Activated CD4-positive, alpha-beta T cell treated with anti-CD3 and anti-CD28 coated beads, Interleukin-2, Interleukin-6, amounts not matched to agents 100 ng/mL and 50 ng/mL, durations not matched to agents 16 hours and 8 hours (primary cell): ENCODE measurements at places on chromosomes 3 and 15.

- DNase-seq, result no peak
Measured at GRCh38 chr3:61991706-61992105, 381.6 kb downstream of the FEZF2 start.

DNA sequence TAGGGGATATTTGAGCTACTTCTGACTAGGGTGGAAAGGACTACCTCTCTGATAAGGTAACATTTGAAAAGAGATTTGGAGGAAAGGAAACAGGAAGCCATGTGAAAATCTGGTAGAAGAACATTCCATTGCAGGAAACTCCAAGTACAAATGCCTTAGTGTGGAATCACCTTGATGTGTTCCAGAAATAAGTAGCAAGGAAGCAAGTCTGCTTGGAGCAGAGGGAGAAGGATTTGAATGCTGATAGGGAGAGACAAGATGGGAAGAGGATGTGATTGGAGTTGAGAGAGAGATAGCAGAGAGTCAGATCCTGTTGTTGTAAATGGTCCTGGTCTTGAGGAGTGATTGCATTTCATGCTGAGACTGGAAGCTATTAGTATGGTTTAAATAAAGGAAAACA is 335.1 kb upstream of the DCBLD2 start:
- DNase-seq, result no peak

DNA sequence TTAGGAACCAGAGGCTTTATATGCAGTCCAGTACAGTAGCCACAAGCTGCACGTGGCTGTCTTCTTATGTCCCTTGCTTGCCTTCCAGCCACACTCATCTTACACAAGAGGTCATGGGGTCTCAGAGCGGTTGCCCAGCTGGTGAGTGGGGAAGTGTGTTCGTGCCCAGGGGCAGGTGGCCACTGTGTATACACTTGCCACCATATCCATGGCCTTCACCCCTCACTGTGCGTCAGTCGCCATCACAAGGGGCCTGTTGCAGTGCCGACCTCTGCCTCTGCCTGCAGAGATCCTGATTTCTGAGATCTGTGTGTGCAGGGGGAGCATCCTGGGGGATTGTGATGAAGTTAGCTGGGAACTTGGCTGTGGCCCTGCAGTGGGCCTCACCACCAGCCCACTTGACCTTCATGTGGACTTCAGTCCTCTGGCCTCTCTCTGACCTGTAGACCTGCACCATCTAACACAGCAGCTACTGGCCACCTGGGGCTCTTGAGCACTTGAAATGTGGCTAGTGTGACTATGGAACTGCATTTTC is 43.1 kb upstream of the SACM1L start:
- no peak for DNase-seq

DNA sequence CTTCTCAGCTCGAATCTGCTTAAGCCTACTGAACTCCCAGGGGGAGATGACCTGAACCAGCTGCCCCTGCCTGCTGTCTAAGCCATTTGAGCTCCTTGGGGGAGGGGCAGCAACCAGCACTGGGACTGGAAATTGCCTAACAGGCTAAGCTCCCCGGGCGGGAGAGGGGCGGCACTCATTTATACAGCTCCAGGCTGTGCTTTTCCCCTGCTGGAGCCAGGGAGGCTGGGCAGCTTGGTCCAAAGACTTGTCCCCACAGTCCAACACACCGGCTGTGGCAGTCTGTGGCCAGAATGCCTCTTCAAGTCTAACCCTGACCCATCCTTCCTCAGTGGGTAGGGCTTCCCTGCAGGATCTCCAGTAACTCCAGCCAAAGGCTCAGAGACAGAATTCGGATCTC is 1241.5 kb downstream of the ROBO2 start:
- no peak for DNase-seq

- no peak for DNase-seq
Measured at GRCh38 chr3:12141350-12141749, 17.4 kb downstream of the TIMP4 start.

DNA sequence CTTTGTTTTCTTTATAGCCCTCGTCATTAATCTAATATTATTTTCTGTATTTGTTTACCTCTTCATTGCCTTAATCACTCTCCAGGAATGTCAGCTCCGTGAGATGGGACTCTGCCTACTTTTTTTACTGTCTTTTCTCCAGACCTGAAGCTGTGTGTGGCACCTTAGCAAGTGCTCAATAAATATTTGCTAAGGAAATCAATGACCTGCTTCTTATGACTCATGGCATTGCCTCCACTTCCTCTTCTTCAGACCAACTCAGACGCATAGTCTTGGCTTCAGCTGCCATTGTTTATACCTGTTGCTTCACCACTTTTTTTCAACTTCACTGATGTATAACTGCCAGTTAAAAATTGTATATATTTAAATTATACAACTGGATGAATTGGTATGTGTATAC is 218.5 kb upstream of the CMC1 start:
- DNase-seq, result no peak

GRCh38 chr15:76994001-76994400 is 925 bp upstream of the PSTPIP1 start:
- peak; percentile 87 for DNase-seq

- no peak for DNase-seq
Measured at GRCh38 chr3:42520906-42521305, 18.5 kb downstream of the VIPR1 start.

DNA sequence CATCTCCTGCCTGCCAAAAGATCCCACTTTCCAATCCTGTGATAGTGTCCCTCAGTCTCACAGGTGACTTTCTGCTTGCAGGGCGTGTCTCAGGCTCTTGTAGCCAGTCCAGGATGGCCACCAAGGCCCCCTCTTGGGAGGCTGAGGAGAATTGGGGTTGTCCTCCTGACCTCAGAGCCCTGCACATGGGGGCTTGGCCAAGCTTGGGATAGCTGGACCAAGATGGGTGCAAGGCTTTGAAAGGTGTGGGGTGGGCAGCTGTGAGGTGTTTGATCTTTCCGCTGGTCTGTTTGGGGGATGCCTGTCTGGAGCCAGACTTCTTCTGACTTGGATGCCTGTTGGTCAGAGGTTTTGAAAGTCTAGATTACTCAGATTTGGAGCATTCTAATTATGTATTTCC is 12.0 kb upstream of the CPNE9 start:
- DNase-seq, result no peak

DNA sequence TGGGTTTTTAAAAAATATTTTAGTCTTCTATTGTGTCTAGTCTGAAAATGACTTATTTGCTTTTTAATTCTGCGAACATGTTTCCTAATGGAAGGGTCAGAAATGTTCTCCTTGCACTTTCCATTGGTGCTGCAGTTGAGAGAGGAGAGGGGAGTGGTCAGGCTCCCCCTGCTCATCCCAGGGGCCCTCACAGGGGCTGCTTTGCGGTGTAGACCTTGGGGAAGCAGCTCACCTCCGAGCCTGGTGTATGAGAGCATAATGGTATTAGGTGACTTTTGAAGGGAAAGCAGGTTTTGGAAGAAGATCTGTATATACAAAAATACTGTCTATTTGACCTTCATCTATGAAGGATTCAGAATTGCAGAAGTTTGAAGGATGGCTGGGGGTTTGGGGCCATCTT is 28.3 kb downstream of the APBA2 start:
- no peak for DNase-seq
